CD4-positive, alpha-beta memory T cell (primary cell): ENCODE measurements at places on chromosomes 3 and 15.
A peak's percentile ranks its signal among the peaks of the same experiment; 100 is the strongest.

DNA sequence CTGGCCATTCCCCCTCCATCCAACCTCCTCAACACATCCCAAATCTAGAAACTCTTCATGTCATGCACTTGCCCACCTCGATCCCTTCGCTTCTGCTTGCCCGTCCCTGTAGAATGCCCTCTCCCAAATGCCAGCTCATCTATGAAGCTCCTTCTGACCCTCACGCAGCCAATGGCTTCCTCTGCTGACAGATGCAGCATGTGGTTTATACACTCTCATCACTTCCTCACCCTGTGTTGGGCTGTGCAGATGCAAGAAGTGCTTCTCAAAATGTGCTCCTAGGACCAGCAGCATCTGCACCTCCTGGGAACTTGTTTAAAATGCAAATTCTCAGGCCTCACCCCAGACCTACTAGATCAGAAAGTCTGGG lies 51.7 kb downstream of the SEMA5B start:
- no peak for DNase-seq

- no peak for DNase-seq
Measured at GRCh38 chr3:50487181-50487580, 16.3 kb downstream of the CACNA2D2 start.

DNA sequence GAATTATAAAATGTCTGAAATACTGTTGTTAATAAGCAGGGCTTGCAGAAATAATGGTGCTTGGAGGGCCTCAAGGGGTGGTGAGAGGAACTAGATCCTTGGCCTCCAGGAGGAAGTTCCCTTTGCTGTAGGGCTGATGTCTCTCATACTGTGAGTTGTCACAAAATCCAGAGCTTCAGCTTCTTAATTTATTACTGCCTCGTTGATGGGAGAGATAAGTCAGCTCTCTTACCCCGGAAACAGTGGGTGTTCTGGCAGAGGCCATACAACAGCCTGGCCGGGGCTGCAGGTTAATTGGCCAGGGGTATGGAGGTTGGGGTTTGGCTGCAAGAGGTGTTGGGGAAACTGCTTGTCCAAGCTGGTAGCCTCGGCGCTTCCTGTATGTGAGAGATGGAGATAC lies 15.5 kb downstream of the MAPKAPK3 start:
- DNase-seq: no peak

DNA sequence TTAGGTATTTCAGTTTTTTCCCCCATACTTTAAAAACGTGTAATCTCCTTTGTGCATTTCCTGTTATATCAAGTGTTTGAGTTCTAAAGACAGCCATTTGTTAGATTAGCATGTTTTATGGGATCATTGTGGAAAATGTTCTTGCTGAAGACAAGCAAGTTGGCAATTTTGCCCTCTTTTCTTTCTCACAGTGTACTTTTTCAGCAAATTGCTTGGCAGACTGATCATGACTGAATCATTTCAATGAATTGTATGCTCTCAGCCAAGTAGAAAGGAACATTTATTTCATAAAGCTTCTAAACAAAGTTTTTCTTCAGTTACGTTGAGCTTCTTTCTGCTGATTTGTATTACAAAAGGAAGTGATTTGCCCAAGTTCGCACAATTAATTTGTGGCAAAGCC lies 51.6 kb downstream of the ATG7 start:
- no peak for DNase-seq

- DNase-seq: peak; percentile 89
Measured at GRCh38 chr15:90231028-90232017, 2.4 kb downstream of the CIB1 start.

DNA sequence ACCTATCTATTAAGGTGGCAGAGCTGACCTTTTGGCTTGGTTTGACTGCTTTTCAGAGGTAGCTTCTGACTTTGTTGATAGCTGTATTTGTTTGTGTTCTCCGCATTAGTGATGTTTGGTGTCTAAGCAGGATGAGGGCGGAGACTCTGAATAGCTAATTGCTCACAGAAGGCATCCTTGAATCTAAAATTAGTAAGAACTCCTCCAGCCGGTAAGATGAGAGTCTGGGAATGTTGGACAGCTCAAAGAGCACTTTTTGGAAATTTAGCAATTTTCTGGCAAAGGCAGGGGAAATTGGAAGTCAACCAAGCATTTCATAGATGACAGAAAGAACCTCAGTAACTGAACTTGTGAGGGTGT lies 174.1 kb downstream of the KLHL25 start:
- no peak for DNase-seq

- DNase-seq: peak; percentile 25
Measured at GRCh38 chr3:188834349-188834748, 337.4 kb upstream of the TPRG1 start.

- DNase-seq: peak; percentile 24
Measured at GRCh38 chr15:55255714-55256113, 33.9 kb downstream of the RAB27A start.

- DNase-seq: no peak
Measured at GRCh38 chr15:81859737-81860516, 185.9 kb downstream of the MEX3B start.

GRCh38 chr3:11459186-11459824 lies 184.4 kb downstream of the VGLL4 start:
- DNase-seq: no peak

DNA sequence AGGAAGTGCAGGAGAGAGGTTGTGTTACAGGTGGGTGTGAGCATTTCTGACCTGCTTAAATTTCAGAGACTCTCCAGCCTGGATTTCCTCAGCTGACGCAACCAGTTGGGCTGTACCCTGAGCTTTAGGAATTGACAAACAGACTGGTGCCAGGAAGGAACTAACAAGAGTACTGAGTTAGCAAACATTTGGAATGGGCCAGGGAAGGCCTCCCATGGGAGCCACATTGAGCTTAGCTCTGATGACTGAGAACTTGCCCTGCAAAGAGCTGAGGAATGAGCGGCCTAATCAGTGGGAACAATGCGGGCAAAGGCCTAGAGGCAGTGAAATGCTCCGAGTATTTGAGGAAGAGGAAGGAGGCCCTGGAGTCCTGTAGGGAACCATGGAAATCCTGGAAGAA lies 254.2 kb downstream of the FEZF2 start:
- no peak for DNase-seq

DNA sequence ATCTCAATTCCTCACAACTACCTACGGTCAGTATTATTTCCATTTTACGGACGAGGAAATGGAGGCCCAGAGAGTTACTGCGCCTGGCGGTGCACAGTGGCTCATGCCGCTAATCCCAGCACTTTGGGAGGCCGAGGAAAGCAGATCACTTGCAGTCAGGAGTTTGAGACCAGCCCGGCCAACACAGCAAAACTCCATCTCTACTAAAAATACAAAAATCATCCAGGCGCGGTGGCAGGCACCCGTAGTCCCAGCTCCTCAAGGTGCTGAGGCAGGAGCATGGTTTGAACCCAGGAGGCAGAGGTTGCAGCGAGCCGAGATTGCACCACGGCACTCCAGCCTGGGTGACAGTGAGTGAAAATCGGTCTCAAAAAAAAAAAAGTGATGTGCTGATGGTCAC lies 187.3 kb downstream of the XXYLT1 start:
- DNase-seq: no peak

DNA sequence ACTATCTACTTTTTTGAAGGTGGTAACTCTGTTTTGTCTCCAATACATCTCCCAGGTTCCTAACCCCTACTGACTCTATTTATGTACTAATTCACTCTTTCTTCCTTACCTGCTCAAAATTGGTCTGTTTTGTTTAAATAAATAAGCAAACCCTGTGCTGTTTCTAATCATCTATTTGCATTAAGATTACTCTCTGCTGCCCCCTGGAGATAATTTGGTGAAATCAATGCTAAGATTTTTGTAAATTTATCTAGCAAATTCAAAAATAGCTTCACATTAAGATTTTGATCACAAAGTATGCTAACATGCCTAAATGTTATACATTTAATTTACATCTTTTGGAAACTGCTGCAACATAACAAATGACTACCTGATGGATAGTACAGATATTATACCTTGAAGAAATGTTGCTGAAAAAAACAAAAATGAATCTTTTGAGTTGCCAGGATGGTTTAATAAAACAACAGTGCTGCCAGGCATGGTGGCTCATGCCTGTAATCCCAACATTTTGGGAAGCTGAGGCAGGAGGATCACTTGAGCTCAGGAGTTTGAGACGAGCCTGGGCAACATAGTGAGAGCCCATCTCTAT lies 4.4 kb upstream of the CD200R1 start:
- DNase-seq: peak; percentile 61

GRCh38 chr15:77143616-77144015 lies 72.7 kb upstream of the TSPAN3 start:
- DNase-seq: no peak

- no peak for DNase-seq
Measured at GRCh38 chr15:68979816-68980215, 34.7 kb upstream of the NOX5 start.

GRCh38 chr3:88408935-88409334 lies 259.2 kb downstream of the C3orf38 start:
- DNase-seq: no peak

- DNase-seq: peak; percentile 43
Measured at GRCh38 chr3:44991326-44991725, 15.3 kb downstream of the EXOSC7 start.

- no peak for DNase-seq
Measured at GRCh38 chr3:21500834-21501233, 250.2 kb downstream of the ZNF385D start.

- DNase-seq: no peak
Measured at GRCh38 chr3:154123906-154124305, 2.7 kb downstream of the ARHGEF26 start.

- no peak for DNase-seq
Measured at GRCh38 chr15:99017322-99017701, 9.7 kb upstream of the PGPEP1L start.

GRCh38 chr3:120393243-120393642 lies 44.1 kb upstream of the LRRC58 start:
- DNase-seq: no peak

DNA sequence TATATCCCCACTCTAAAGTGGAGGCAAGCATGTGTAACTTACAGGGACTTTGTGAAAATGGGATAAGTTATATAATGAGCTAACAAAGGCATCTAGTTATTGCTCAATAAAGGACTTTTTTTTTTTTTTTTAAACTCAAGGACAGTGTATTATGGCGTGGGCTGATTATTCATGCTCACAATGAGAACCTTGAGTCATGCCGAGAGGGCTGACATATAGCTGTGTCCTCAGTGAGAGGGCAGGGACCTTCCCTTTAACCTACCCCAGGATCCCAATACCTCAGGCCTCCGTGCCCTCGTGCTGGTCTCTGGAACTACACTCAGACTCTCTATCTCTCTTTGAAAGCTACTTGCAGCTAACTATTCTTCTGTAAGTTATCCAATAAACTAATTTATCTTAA lies 319.9 kb upstream of the ICE2 start:
- DNase-seq: no peak

DNA sequence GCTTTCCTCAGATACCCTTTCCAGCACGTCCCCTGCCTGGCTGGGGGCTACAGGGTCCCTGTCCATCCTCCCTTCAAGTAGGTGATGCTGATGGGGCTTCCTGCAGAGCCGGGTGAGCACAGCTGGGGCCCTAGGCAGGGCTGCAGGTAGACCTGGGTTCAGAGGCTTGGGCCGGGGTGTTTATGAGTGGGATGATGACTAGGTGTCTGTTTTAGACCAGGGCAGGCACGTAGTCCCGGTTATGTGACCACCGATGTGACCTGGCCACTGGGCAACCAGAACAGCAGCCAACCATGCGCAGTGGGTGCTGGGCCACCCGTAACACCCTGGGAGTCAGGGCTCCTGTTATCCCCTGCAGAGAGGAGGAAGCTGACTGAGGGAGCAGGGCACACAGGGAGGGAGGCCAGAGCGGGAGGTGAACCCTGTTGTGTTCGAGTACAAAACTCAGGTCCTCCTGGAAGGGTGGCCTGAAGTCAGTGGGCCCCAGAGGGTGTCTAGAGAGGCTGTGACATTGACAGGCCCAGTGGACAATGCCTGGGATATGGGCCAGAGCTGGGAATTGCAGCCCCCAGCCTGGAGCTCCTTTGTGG lies 101.6 kb downstream of the PLXNA1 start:
- DNase-seq: no peak

DNA sequence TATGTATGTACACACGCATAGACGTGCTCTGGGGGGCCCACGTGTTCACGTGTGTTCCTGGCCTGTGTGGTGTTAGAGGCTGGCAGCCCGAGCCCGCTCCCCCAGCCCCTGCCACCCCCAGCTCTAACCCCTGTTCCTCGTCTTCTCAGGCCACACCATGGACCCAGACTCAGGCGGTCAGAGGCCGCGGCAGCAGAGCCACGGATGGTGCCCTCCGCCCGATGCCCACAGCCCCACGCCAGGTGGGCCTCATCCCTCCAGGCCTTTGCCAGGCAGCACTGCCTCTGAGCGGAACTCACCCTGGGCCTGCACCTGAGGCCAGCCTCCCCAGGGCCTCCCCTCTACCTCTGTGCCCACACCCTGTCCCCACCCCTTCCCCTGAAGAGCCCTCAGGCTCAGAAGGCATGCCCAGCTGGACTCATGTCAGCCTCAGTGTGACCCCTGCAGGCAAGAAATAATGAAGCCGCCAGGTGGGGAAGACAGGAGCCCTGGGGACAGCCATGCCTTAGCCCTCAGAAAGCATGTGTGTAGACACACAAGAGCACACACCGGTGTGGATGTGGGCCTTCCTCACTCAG lies 16.4 kb upstream of the GNAT1 start:
- peak; percentile 8 for DNase-seq

GRCh38 chr3:54977439-54977838 lies 49.6 kb upstream of the LRTM1 start:
- DNase-seq: no peak

DNA sequence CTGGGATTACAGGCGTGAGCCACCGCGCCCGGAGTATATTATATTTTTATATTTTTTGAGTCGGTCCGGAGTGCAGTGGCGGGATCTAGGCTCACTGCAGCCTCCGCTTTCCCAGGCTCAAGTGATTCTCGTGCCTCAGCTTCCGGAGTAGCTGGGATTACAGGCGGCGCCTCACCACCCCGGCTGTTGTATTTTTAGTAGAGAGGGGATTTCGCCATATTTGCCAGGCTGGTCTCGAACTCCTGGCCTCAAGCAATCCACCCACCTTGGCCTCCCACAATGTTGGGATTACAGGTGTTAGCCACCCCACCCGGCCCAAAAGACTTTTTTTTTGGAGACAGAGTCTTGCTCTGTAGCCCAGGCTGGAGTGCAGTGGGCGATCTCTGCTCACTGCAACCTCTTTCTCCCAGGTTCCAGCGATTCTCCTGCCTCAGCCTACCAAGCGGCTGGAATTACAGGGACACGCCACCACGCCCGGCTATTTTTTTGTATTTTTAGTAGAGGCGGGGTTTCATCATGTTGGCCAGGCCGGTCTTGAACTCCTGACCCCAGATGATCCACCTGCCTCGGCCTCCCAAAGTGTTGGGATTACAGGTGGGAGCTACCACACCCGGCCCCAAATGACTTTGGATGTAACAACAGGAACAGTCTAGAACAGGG lies 1.0 kb downstream of the ZNF589 start:
- no peak for DNase-seq

GRCh38 chr3:54932606-54933005 lies 4.7 kb upstream of the LRTM1 start:
- no peak for DNase-seq
